ENCODE measurements at places on chromosomes 3 and 15.

DNA sequence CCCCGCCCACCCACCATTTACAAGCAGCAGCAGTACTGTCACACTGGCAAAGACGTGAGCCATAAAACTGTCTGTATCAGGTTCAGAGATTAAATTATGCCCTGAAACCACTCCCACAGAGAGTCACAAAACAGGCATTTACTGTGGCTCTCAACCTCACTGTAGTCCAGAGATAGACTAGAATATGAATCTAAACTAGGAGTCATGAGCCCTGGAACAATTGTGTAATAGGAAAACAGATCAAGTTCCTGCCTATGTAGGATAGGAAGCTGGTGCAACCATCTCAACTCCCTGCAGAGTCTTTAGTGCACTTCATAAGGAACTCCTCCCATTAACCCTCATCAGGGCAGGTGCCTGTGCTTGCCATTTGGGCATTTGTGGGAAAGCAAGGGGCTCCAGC, 61.7 kb downstream of the FAM227B start:
- no peak for DNase-seq

DNA sequence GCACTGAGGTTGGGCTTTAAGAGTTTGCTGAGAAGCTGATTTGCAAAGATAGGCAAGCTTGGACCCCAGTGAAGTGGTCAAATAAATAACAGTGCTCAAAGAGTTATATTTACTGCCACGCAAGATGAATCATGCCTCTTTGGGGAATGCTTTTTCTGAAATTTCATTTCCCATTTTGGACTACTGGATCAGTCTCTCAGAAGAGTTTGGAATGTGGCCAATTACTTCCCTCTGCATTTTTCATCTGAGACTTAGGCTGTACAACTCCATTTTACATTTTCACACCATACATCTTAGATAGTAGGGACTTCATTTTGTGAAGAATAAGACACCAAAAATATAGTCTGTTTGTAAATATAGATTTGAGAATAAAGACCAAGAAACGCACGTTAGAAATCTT, 419.7 kb downstream of the FGF12 start:
- DNase-seq = no peak

DNA sequence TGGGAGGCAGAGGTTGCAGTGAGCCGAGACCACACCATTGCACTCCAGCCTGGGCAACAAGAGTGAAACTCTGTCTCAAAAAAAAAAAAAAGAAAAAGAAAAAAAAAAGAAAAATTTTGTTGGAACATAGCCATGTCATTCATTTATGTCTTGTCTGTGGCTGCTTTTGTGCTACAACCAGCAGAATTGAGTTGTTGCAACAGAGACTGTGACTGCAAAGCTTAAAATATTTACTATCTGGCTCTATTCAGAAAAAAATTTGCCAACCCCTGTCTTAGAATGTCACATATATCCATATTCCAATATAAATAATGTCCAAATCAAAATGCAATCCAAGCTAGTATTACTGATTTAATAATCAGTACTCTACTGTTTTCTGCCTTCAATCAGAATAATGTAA, 25.1 kb downstream of the CD80 start:
- no peak for DNase-seq

GRCh38 chr15:69885173-69885955, 212.4 kb downstream of the TLE3 start:
- no peak for DNase-seq

- no peak for DNase-seq
These were observed 502.2 kb downstream of the PYDC2 start for GRCh38 chr3:191963182-191963581.

DNA sequence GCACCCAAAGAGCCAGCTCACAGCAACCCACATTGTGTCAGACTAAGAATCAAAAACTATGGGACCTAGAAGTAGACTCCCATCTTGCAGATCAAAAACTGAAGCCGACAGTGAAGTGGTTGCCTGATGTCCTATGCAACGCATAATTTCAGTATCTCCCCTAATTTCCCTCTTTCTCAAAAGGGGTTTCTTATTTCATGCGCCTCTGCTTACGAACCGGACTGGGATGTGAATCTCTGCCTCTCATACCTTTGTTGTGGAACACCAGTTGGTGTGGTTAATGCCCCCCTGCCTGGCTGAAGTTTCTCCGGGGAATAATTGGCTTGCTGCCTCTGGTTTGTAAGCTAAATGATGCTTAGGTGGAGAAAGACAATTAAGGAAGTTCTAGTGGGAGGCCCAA, 514 bp upstream of the FAM174B start:
- no peak for DNase-seq

- no peak for DNase-seq
These were observed 485.2 kb upstream of the BCHE start for GRCh38 chr3:166322391-166322790.

- no peak for DNase-seq
These were observed 22.1 kb upstream of the IP6K2 start for GRCh38 chr3:48738926-48739616.

DNA sequence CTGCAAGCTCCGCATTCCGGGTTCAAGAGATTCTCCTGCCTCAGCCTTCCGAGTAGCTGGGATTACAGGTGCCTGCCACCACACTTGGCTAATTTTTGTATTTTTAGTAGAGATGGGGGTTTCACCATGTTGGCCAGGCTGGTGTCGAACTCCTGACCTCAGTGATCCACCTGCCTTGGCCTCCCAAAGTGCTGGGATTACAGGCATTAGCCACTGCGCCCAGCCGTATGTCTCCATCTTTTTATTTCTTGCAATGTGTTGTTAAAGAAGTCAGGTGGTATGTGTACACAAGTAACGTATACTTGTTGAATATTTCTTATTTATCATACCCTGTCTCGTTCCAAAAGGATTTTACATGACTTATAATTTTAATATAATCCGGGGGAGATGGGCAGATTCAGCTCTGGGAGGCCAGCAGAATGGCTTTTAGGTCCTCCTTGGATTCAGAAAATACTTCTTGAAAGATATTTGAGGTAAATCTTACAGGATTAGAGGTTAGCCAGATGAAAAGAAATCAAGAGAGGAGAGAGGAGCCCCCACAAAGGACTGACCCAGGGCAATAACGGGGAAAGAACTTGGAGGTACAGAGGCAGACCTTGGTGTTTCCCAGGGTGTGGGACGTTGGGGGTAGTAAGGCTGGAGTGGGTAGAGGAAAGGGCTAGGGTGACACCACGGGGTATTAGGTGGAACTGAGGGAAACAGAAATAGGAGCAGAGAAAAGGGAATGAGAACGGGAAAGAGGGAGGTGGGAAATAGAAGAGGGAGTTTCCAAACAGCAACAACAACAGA, 27.2 kb upstream of the MUC20 start:
- no peak for DNase-seq

DNA sequence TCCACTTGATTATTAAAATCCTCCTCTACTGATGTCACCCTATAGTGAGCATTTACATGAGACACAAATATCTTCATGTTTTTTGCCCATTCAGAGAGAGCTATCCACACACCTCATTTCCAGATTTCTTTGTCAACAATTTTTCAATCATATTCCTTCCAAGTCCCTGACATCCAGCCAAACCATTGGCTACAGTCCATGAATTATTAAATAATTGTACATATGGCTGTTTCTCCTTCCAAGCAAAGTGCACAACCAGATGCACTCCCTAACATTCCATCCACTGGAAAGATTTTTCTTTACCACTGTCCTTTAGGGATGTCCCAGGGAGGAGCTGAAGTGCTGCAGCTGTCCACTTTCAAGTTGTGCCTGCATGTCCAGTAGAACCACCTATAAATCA, 328.0 kb upstream of the MDFIC2 start:
- no peak for DNase-seq

DNA sequence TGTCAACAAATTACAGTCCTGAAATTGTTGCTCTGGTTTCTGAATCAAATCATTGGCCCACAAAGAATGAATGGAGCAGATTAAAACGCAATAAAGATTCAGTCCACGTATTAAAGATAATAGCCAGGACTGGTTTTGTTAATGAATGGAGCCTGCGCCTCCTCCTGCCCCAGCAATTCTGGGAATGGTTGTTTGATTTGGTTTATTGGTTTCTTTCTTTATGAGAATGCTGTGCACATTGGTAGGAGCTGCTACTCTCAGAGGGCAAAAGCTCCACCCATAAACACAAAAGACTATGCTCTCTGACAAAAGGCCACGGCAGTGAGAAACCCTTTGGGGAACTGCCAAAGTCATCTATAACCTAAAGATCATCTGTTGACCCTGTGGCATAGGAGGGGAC, 261.1 kb downstream of the ABHD5 start:
- DNase-seq = no peak

DNA sequence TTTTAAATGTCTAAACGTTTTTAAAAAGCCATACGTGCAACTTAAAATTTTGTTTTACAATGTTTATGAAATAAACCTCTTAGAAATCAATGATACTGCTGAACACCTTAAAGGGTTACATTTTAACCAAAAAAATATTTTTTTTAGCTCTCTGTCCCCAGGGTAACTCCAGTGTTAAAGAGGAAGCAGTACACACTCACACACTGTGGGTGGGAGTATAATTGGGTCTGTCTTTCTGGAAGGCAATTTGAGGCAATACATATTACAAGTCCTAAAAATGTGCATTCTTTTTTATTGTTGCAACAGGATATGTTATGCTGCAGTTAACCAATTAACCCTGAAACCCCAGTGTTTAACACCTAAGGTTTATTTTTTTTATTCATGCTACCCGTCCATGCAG, 34.1 kb downstream of the WHAMM start:
- no peak for DNase-seq

DNA sequence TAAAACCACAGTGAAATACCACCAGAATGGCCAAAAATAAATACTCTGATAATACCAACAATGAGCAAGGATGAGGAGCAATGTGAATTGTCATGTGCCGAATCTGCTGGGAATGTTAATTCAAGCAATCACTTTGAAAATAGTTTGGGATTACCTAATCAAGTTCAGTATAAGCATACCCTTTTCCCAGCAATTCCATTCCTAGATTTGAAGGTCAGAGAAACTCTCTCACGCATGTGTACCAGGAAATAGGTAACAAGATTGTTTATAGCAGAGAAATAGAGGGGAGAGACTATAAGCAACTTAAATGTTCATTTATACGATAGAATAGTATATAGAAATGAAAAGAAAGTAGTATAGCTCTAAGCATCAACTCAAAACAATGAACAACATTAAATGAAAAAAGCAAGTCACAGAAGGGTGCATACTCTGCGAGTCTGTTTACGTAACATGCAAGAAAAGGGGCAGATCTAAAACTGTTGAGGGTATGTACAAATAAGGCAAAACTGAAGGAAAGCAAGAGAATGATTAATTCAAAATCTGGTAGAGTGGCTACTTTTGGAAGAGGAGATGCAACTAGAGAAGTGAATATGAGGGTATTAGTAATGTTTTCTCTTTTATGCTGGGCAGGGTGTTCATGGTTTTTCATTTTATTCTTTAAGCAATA, 27.4 kb downstream of the TMOD3 start:
- no peak for DNase-seq

- no peak for DNase-seq
These were observed 2.8 kb upstream of the VILL start for GRCh38 chr3:37987751-37988179.

DNA sequence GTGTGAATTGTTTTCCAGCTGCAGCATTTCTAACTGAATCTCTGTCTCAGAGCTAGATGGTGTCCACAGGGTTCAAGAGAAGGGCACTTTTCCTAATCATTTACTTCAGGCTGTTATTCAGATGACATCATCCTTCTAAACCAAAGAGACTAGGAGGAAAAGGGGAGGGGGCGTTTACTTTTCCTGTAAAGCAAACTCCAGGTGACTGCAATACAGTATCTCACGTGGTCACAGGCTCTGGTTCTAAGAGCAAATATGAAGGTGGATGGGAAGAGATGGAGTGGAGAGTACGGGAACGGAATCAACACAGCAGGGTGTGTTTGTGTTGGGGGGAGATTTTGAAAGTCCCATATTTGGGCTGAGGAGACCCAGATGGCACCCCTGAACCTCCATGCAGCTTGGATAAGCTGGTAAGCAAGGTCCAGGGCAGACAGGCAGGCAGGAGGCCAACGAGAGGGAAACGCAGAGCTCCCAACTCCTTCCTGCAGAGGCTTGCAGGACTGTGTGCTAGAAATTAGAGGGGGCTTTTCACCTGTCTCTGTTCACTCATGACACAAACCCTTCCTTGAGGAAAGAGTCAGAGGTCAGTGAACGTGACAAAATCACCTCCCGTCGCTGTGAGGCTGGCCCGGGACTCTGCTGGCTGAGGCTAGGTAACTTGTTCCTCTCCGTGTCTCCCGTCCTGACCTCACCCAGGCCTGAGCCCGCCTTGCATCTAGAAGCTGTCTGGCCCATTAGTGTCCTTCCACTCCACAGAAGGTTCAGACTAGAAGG, 151.2 kb downstream of the OPA1 start:
- DNase-seq = no peak

All from NCI-H1694 treated with DMSO at 0.1 percent for 48 hours (cell line).